ENCODE measurements at places on chromosomes 7 and 10.

DNA sequence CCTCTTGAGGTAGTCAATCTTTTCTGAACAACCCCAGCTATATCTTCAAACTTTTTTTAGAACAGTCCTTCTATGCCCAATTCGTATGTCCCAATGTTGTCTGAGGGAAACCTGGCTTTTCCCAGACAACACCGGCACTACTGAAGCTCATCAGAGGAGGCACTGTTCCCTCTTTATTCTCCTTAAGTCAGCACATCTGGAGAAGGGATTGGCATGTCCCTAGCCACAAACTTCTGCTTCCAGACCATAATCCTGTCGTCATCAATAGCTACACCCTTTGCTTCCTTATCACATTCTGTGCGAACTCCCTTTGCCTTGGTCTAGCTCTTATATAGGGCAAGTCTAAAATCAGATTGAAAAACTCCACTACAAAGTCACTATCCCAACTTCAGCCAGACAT is 22.9 kb downstream of the PON3 start:
- no peak for DNase-seq

DNA sequence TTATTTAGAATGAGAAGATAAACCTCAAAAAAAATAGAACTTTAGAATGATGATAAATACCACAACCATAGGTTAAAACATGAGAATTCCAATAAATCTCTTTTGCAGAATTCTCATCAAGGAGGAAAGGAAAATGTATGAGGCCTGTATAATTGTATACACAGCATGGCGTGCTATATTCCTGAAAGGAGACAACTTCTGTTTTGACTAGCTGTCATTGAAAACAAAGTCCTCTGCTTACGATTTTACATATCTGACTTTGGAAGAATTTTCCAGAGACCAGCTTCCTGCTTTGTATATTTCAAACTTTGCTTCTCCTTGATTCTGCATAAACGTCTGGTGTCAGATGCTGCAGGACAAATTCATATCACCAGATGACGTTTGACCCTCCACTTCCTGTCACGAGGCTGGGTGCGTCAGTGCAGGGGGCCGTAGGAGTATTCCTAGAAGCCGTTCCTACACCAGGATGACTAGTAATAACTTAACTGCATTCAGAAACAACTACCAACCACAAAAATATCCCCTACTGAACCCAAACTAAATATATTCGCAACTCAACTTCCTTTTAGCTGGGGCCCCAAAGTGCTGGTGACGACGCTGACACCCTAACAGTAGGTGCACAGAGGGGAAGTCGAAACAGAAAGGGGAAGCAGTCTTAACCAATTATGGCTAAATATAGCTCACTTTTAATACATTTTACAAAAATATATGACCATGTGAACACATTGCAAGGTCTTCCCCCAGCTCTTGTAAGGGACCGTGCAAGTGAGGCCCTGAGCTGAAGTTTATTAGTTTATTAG is 178.6 kb upstream of the INHBA start:
- DNase-seq = no peak

- DNase-seq = no peak
These were observed 7.5 kb downstream of the RASGEF1A start for GRCh38 chr10:43259213-43259991.

DNA sequence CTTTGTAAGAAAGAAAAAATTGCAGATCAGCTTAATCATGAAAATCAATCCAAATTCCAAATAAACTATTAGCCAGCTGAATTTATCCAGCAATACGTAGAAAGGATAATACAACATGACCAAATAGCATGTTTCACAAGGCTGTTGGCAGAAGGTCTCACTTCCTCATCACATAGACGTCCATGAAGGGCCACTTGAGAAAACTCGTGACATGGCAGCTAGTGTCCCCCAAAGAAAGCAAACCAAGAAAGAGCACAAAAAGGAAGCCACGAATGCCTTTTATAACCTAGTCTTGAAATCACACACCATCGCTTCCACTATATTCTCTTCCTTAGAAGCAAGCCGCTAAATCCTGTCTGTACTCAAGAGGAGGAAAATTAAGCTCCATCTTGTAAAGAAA is 105.6 kb upstream of the NRBF2 start:
- no peak for DNase-seq
